ENCODE measurements at places on chromosomes 16 and 17.

- DNase-seq: no peak
Observed at GRCh38 chr16:12964461-12964860, 63.1 kb downstream of the SHISA9 start.

GRCh38 chr17:29731589-29731929 is 108.8 kb upstream of the CORO6 start:
- DNase-seq: no peak

DNA sequence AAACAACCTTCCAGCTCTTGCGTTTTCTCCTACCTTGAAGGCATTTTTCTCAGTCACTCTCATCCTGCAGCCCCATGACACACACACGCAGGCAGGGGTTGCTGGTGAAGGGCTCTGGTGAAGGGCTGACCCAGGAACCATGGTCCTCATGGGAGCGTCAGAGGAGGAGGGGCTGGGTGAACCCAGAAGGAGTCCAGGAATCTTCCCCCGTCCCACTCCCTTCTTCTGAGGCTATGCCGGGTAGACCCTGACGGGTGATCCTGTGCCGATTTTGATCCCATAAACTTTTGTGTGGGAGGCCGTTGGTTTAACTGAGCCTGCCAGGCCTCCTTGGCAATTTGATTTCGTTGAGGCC is 278.4 kb upstream of the FOXF1 start:
- DNase-seq: no peak

DNA sequence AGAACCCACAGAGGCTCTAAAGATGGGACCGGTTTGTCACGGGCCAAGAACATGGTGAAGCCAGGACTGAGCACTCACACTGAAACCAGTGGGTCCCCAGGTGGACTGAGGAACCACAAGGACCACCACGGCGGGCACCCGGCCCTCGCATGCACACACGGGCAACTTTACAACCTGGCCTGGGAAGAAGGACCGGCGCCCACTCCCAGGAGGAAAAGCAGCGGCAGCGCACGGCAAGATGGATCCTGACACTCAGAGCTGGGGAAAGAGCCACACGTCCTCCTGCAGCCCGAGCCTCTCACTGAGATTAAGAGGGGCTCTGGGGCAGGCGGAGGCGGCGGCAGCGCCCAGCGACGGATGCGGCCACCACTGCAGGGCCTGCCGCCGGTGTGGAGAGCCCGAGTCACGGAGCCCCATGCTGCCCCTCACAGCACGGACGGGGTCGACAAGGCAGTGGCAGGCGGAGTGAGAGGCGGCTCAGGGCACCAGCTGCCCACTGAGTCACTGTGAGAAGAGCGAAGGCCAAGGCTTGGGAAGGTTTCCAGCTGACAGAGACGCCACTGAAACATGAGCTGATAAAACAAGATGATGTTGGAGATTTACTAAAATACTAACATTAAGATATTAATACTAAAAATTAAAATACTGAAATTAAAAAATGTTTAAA is 118.3 kb downstream of the ANKRD11 start:
- no peak for DNase-seq

DNA sequence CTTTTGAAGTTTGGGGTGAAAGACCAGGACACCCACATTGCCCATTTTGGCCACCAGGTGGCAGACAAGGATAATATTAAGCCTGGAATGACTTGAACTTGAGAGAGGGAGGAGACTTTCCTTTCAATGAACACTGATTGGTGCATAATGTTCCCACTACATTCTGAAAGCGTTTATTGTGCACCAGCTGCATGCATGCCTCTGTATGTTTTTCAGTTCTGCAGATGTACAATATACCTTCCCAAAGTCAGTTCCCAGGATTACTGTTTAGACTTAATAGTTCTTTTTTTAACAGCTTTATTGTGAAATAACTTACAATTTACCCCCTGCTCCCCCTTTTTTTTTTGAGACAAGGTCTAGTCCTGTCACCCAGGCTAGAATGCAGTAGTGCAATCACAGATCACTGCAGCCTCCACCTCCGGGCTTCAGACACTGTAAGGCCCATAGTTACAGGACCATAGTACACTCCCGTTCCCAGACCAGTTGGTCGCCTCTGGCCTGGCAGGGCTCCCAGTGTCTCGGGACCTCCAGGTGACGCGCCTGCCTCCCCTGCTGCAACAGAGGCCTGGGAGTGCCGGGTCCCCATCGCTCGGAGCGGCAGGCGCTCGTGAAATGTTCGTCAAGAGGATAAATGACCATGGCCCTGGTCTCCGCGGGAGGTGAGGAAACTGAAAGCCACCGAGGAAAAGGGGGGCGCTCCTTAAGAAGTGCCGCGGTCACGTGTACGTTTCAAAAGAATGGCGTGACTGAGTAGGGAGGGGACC is 12.2 kb downstream of the CES2 start:
- peak; percentile 36 for DNase-seq

DNA sequence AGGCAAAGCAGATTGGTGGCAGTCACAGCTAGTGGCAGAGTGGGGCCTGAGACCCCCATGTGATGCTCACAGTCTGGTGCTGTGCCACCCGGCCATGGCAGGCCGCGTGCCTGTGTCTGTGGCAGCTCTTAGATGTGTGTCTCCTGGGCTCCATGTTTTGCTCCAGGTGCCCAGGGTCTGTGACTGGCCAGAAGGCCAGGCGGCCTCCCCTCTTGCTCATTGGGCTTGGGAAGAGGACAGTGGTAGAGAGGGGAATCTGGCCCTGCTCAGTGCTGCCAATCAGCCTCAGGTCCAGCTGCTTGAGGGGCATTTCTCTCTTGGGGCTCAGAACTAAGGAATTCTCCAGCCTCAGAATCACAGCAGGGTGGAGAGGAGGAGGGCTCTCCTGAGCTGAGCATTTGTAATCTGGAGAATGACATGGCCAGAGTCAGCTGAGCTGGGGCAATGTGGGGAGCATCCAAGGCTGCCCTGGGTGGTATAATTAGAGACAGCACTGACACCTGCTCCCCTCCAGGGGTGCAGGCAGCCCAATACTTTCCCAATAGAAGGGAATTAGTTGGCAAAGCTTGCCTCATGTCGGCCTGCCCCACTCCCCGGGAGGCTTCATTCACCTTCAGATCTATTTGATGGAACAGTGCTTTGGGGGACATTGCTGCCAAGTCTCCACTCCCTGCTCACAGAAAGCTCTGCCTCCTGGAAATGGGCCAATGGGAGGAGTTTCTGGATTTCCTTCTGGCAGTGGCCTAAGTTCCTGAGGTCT is 2.7 kb upstream of the LASP1NB start:
- DNase-seq: peak; percentile 41

DNA sequence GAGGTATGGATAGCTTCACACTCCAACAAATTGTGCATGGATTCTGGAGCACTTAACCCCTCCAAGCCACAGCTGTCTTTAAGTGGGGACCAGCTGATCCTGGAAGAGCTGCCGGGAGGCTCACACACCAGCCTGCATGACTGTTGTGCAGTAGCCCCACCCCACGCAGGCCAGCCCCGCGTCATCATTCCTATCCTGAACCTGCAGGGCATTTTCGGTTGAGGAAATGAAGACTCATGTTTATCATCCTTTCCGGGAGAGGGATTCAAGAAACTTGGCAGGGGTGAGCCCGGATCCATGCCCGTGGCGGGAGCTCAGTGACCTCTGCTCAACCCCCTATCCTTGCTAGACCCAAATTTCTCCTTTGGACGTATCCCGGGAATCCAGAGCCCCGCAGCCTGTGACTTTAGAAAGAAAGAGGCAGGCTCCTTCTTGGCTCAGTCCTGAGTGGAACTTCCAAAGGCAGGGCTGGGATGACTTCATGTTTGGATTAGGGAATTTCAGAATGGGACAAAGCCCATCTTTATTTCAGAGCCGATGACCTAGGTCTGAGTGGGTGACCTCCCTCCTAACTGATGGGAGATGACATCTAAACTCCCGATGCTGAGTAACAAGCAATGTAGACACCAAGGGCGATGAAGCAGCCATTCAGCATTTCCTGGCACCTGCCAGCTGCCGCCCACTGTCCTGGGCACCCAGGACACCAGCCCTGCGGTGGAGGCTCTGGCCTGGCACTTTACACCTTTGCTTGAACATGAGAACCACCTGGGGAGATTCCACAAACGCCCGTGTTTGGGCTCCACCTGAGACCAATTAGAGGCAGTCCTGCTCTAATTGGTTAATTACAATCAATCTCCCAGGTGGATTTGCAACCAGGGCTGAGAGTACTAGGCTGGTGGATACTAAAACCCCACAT is 43.3 kb upstream of the CMIP start:
- DNase-seq: no peak

DNA sequence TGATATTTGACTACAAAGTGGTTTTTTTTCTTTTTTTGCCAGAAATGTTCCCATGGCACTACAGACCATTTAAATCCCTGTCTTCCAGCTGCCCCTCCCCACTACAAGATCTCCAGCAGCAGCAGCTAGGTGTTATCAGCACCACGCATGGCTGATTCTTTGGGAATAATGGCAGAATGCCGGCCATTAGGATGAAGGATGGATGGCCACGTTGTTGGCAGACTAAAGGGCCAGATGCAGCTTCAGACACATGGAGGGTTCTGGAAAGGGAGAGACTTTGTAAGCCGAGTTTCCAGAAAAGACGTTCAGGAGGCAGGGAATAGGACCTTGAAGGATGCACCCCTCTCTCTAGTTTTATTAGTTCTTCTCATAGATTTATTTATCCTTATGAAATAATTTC is 10.3 kb upstream of the MED9 start:
- no peak for DNase-seq

GRCh38 chr16:31439519-31439918 is 3.1 kb downstream of the ZNF843 start:
- no peak for DNase-seq

DNA sequence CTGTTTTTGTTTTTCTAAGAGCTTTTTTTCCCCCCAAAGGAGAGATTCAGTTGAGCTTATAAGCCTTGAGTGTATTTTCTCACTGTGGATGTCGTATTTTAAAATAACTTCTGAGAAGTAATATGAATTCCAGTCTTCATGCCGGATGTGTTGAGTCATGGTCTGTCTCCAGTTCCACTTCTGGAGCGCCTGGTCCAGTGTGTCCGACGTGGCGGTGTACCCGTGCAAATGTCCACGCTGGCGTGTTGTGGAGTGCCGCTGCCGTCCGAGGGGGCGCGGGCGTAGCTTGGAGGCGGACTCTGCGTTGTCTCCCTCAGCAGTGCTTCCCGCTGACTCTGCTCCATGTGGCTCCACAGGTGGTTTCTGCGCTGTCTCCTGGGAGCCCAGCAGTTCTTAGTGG is 60.9 kb upstream of the ZNF750 start:
- no peak for DNase-seq

GRCh38 chr16:28898942-28899341 is 20.7 kb downstream of the ATP2A1 start:
- no peak for DNase-seq

DNA sequence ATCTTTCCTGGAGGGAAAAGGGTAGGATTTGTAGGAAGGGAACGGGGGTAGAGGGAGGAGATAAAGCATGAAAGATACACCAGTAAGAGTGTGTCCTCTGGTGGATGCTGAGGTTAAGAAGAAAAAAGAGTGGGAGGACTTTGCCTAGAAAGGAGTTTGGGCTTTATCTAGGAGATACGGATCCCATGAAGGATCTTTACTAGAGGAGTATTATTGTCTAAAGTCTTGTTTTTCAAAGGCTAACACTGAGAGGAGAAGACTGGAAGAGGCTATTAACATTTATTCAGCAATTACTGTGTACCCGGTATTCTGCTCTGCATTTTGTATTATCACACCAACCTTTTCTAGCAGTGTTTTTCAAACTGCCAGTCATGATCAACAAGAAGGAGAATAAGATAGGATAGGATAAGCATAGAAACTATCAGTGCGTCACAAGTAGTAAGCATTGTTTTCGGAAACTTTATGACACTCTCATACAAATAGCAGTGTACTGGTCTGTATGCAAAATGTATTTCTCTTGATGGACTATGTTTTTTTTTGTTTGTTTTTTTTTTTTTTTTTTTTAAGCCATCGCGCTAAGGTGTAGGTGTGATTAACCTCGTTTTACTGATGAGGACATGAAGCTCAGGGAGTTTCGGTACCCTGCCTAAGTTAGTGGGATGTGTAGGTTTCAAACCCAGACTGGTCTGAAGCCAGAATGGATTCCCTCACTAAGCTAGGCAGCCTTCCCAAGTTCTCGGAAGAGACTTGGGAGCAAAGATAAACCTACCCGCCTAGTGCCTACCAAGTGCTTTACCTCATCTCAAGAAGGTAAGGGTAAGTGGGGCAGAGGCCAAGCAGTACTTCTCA is 1.3 kb upstream of the SP2 start:
- DNase-seq: no peak

- DNase-seq: peak; percentile 38
Observed at GRCh38 chr17:42682722-42683403, 532 bp downstream of the CNTNAP1 start.

DNA sequence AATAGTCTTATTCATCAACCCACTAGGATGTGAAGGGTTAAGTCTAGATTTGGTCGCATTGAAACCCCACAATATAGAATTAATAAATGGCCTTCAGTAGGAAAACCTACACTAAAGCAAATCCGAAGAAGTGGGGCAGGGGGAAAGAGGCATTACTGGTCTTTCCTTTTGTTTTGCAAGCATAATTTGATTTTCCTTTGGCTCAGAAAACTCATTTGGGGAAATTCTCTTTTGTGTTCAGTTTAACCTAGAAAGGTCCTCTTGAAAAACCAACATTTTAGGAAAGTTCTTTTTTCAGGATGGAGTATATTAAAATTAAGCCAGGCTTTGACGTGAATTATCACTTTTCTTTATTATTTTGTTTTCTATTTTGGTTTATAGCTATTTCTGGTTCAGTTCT is 31.7 kb downstream of the ERCC4 start:
- no peak for DNase-seq

- no peak for DNase-seq
Observed at GRCh38 chr17:4854111-4854681, 21.1 kb downstream of the MINK1 start.

GRCh38 chr16:63467513-63467912 is 1431.3 kb upstream of the CDH8 start:
- DNase-seq: no peak

- peak; percentile 74 for DNase-seq
Observed at GRCh38 chr17:40219594-40220338, 662 bp downstream of the WIPF2 start.

GRCh38 chr17:27038676-27039075 is 255.2 kb upstream of the WSB1 start:
- no peak for DNase-seq

DNA sequence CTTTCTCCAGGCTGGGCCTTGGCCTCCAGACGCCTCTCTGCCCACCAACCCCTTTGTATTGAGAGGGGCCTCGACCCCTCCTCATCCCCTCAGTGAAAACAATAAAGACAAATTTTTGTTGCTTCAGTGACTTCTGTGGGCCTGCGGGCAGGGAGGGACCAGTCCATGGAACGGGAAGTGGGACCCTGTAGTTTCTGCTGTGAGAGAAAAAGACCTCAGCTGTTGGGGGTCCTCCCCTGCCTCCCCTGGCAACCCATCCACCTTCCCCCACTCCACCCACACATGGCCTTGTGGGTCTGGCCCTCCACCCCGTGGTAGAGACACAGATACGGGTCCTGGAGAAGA is 3.5 kb downstream of the PPY start:
- no peak for DNase-seq

DNA sequence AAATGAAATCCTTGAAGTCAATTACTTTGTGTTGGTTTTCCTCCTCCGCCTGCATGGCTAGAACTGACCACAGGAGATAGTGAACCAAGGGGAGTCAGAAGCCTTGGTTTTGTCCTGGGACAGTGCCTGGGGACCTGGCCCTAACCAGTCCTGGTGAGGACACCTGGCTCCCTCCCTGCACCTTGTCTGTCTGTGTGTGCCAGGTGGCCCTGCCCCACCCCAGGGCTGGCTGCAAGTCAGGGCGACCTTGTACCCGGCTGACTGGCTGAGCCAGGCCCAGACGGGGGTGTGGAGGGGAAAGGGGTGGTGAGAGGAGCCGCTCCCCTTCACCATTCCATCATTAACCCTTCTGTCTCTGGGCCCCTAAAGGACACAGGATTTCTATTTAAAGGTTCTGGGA is 3.4 kb downstream of the RAPGEFL1 start:
- DNase-seq: no peak
